Left lung (tissue), 14 donors: ENCODE measurements at places on chromosomes 16 and 17.

DNA sequence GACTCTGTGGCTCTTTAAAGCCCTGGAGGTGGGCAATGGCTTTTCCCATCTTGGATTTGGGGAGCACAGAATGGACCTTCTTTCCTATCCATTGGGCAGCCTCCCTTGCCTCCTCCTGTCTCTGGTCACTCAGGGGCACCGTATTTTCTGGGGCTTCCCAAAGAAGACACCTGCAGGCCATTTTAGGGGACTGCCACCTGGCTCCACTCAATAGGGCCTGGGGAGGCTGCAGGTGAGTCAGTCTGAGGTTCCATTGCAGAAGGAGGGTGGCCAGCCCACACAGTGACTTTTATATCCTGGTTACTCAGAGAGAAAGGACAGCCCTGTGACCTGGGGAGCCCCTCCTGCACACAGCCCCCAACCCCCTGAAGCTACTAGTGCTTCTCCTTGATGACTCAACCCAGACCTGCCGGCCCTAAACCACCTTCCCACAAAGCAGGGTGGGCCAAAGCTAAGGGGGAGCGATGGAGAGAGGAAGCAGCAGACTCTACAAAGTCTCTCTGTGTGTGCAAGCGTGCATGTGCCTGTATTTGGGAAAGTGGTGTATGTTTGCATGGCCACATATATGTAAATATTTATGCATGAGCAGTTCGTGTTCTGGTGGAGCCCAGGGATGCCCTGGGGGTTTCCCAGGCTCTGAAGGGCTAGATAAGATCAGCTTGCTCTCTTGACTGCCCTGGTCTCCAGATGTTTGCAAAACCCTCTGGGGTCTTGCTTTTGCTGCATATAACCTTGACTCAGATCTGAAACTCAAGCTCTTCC lies 5.0 kb downstream of the CX3CL1 start:
- H3K36me3 ChIP-seq = no peaks in the 10 kb centered on the region
- peaks cover 7% of the 10 kb centered on the region for H3K4me1 ChIP-seq
- no peak overlapping the region for H3K27ac ChIP-seq
- H3K27me3 ChIP-seq = no peaks in the 10 kb centered on the region
- H3K4me3 ChIP-seq = no peak overlapping the region

- no peaks in the 10 kb centered on the region for H3K4me1 ChIP-seq
- no peaks in the 10 kb centered on the region for H3K36me3 ChIP-seq
- H3K27ac ChIP-seq = no peak overlapping the region
- H3K27me3 ChIP-seq = no peaks in the 10 kb centered on the region
- DNase-seq = no peak
Measured at GRCh38 chr16:81842564-81843242, 63.6 kb downstream of the PLCG2 start.

DNA sequence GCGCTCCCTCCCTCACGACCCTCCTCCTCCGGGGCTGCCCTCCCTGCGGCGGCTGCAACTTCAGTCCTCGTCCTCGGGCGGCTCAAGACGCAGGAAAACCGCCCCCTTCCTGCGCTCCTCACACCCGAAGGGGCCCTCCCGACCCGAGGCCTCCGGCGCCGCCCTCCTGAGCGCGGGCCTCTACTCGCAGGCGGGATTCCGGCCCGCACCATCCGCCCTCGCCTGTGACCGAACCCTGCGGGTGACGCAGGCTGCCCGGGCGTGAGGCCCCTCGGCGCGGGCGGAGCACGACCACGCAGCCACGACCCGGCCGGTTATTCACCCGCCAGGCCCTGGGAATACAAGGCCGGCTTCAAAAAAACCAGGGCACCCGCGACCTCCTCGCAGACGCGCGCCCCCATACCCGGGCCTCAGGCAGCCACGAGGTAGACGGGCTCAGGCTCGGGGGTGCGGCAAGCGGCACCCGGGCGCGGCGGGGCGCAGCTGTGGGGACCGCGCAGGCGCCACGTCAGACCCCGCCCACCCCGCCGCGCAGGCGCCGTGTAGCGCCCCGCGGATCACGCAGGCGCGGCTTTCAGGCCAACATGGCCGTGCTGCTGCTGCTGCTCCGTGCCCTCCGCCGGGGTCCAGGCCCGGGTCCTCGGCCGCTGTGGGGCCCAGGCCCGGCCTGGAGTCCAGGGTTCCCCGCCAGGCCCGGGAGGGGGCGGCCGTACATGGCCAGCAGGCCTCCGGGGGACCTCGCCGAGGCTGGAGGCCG lies at the start of gene SPG7:
Gene SPG7, plus strand, starts transcription at position 570 of the 757 bp plus-strand sequence. Its CDS starts 15 bp downstream, at position 585.
- peak within 1 kb of the TSS; percentile 96 for H3K27ac ChIP-seq
- H3K27me3 ChIP-seq = no peaks in the 10 kb centered on the region
- H3K36me3 ChIP-seq = no peaks in the 10 kb centered on the region
- peak within 1 kb of the TSS; percentile 97 for H3K4me3 ChIP-seq
- peaks cover 54% of the 10 kb centered on the region for H3K4me1 ChIP-seq

DNA sequence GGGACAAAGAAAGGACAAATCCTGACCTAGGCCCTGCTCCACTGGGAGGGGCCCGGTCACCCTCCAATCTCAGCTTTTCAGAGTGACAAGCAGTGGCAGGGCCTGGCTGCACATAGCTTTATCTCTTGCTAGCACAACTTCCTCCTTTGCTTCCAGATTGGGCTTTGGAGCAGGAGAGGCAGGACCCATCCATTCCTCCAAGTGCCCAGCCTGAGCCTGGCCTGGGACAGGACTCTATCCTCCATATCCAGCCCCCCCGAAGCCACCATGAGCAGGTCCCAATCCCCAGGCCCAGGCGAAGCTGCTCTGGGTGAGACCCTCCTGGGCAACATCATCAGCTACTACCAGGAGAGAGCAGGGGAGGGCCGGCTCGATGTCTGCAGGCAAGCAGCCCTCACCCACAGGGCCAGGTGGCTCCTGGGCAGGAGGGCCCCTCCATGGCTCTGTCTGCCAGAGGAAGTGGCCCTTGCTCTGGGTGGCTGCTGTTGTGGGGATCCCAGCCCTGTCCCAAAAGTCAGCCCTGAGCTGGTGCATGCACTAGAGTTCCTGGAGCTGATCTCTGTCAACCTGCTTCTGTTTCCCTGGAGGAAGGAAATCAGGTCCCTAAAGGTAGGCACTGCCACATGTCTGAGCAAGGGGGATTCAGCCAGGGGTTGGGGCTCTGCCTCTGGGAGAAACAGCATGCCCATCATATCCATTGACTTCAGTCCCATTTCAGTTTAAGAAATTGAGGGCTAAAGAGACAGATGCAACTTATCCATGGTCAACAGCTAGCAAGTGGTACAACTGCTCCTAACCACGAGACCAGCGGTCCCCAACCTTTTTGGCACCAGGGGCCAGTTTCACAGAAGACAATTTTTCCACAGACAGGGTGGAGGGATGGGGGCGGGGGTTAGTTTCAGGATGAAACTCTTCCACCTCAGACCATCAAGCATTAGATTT lies 58.9 kb downstream of the TK2 start:
- DNase-seq = no peak
- H3K4me1 ChIP-seq = peaks cover 9% of the 10 kb centered on the region
- no peaks in the 10 kb centered on the region for H3K27me3 ChIP-seq
- H3K27ac ChIP-seq = no peak overlapping the region

- no peak overlapping the region for H3K4me3 ChIP-seq
- no peaks in the 10 kb centered on the region for H3K27me3 ChIP-seq
- DNase-seq = no peak
- no peaks in the 10 kb centered on the region for H3K4me1 ChIP-seq
- H3K36me3 ChIP-seq = no peaks in the 10 kb centered on the region
Measured at GRCh38 chr17:22286337-22287041, 594.2 kb downstream of the KCNJ18 start.
